ENCODE measurements at places on chromosomes 2 and 18.

GRCh38 chr2:74332550-74333174, 10.6 kb downstream of the SLC4A5 start:
- DNase-seq, result no peak

DNA sequence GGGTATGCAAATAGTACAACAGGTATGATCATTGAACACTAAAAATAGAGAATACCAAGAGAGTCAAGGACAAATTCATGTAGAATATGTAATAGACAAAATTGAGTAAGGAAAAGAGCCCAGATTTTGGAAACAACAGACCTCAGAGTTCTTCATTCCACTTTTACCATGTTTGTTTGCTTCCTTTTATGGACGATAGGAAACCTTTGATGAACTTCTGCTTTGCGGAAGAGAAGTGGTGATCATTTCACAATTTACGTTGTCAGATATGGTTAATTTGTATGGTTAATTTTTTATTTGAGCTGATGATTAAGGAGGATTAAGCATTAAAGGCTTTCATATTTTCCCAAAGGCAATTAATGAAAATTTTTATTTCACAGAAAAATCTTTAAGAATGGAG, 16.3 kb downstream of the MARCHF7 start:
- DNase-seq, result no peak

DNA sequence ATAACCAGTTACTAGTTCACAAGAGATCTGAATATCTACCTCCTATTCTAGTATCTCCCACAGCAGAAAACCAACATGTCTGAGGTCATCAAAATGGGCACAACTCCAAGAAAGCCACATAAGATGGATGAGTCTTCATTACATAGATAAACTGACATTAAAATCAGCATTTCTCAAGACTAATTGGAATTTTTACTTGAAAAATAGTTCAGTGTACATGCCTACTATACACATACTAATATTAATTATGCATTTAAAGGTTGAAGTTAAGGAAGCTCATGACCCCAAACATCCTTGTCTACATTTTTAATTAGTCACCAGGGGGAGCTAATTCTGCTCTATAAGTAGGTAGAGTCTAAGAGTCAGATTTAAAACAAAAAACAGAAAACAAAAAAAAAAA, 41.9 kb downstream of the ZNF521 start:
- DNase-seq, result no peak

GRCh38 chr18:37962316-37962966, 396.8 kb upstream of the CELF4 start:
- DNase-seq, result no peak

DNA sequence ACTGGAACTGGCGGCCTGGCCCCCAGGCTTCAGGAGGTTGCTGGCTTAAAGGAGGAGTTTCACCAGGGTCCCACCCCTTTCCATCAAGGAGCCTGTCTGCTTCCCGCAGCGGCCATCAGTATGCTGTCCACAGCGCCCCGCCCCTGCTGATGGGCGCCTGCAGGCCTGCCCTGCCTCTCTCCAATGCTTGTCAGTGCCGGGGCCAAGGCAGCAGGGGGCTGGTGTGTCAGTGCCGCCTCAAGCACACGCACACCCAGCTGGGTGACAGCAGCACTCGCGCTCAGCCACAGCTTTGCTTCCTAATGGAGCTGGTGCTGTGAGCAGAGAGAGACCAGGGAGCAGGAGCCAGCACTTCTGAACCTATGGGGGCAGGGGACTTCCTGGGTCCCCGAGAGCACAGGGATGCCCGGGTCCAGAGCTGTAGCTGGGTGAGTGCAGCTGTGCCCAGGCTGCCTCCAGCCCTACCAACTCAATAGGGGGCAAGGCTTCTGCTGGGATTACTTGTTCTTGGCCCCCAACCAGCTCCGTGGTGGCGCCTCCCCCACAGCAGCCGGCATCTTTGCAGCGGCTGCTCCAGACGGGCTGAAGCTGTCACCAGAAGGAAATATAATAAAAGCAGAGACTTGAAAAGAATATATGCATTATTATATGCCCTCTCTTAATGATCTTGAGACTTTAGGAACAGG, 377.2 kb upstream of the LRATD1 start:
- no peak for DNase-seq
